ENCODE measurements at places on chromosomes 13 and 19. TPM values are rescaled to one million over a fixed set of nuclear protein-coding genes. Genes with fewer than 3 reads are reported as not detected.

- peaks cover 76% of the 10 kb centered on the region for H3K36me3 ChIP-seq
- no peak for DNase-seq
- no peaks in the 10 kb centered on the region for H3K4me1 ChIP-seq
- H3K27ac ChIP-seq: no peak overlapping the region
These were observed 6.8 kb downstream of the TMED1 start for GRCh38 chr19:10828981-10829821.

DNA sequence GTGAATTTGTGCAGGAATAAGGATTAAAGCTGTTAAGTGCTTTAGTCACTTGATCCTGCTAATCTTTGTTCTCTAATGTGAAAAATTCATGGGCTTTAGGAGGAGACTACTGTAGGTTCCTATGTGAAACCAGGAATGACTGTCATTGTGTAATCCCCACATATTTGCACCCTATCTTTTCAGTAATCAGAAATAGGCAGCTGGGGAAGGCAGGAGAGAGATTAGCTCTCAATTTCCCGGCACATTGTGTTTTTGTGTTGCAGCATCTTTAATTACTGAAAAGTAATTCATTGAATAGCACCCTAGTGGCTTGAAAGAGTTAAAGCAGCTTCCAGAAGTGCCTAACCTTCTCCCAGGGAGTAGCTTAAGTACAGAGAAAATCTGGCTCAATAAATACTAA, 282.9 kb downstream of the OLFM4 start:
- no peak overlapping the region for H3K4me3 ChIP-seq
- no peak overlapping the region for H3K27ac ChIP-seq
- H3K27me3 ChIP-seq: no peaks in the 10 kb centered on the region
- H3K4me1 ChIP-seq: no peaks in the 10 kb centered on the region
- DNase-seq: no peak

- no peaks in the 10 kb centered on the region for H3K27me3 ChIP-seq
- H3K36me3 ChIP-seq: no peaks in the 10 kb centered on the region
- DNase-seq: no peak
- H3K27ac ChIP-seq: no peak overlapping the region
- H3K4me3 ChIP-seq: no peak overlapping the region
These were observed 25.0 kb upstream of the LAMP1 start for GRCh38 chr13:113272031-113272430.

- no peak overlapping the region for H3K4me3 ChIP-seq
- H3K27me3 ChIP-seq: no peaks in the 10 kb centered on the region
- no peaks in the 10 kb centered on the region for H3K36me3 ChIP-seq
- H3K4me1 ChIP-seq: no peaks in the 10 kb centered on the region
These were observed 14.6 kb upstream of the CLC start for GRCh38 chr19:39752390-39752789.

NLRP11 gene
- total RNA-seq: not detected

All from upper lobe of left lung (tissue), 6 donors.